ENCODE measurements at places on chromosomes 6 and 20.

- DNase-seq: no peak
Observed at GRCh38 chr6:3723966-3724365, 27.5 kb downstream of the PXDC1 start.

- no peak for DNase-seq
Observed at GRCh38 chr20:14449323-14449722, 111.9 kb upstream of the FLRT3 start.

GRCh38 chr6:156866220-156867015 is 89.2 kb downstream of the ARID1B start:
- no peak for DNase-seq

DNA sequence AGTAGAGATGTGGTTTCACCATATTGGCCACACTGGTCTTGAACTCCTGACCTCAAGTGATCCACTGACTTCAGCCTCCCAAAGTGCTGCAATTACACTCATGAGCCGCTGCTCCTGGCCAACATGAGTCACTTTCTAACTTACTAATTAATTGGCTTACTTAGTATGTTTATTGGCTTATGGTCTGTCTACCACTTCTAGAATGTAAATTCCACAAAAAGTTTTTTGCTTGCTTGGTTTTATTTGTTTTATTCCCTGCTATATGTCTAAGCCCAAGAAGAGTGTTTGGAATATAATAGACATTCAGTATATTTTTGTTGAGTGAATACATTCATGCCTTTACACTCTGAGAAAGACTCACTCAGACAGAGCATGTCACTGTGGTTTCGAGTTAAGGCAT is 86.0 kb downstream of the SAMD3 start:
- no peak for DNase-seq

DNA sequence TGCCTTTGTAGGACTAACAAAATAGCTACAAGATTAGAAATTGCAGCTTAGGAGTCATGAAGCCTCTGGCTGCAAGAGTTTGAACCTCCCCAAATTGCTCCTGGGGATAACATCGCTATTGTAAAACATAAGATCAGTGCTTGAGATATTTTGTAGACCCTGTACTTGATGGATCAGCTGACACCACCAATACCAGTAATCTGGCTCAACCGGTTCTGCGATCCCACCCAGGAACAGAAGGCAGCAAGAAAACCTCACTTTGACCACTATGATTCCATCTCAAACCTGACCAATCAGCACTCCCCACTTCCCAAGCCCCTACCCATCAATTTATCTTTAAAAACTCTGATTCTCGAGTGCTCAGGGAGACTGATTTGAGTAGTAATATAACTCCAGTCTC is 265.7 kb upstream of the PRND start:
- no peak for DNase-seq

DNA sequence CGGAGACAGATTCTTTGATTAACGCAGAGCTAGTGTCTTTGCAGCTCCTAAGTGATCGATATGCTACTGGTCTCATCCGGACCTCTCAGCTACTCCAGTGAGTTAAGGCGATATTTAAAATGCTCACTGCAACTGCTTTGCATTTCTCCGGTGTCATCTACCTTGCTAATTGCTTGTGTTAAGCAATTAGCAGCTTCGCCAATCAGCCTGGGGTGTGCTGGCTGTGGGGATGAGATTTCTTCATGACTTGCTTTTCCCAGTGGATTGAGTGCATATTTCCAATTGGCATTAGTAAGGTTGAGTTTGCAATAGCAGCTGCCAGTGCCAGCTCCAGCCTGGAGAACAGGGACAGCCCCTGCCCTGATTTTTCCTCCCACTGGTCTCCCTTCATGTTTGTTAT is 18.0 kb upstream of the GGTLC1 start:
- no peak for DNase-seq

GRCh38 chr20:25272223-25273000 is 24.5 kb downstream of the PYGB start:
- no peak for DNase-seq

DNA sequence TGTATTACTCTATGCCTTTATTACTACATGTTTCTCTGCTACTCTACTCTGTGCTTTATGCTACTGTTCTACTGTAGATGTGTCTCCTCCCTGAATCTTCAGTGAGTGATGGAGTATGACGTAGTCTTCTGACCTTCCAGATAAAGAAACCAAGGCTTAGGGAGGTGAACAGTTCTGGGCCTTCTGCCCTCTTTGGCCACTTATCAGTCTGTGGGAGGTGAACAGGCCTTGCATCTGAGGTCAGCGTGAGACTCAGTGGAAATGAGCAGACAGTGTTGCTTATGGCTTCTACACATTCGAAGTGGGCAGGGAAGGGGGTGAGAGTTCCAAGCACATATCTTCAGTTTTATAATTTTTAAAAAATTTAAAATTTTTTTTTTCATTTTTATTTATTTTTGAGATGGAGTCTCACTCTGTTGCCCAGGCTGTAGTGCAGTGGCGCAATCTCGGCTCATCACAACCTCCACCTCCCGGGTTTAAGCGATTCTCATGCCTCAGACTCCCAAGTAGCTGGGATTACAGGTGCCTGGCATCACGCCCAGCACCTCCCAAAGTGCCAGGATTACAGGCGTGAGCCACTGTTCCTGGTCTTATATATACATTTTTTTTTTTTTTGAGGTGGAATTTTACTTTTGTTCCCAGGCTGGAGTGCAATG is 24.2 kb downstream of the MYBL2 start:
- no peak for DNase-seq

DNA sequence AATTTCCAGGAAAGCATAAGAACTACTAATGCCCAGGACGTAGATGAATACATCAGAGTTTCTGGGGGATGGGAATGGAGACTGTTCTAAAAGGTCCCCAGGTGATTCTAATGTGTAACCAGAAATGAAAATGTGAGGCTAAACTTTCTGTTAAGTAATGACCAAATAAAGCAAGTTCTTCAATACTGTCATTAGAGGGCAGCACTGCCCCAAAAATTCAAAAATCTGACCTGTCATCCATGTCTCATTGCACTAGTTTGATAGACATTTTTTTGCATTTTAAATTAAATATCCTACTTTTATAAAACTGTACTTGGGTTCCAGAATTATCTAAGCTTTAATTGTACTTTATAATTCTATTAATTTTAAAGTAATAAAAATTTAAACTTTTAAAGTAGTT is 94.9 kb downstream of the RFX6 start:
- no peak for DNase-seq

- no peak for DNase-seq
Observed at GRCh38 chr6:12733876-12734275, 17.3 kb downstream of the PHACTR1 start.

GRCh38 chr6:52360028-52360427 is 1.9 kb upstream of the PAQR8 start:
- DNase-seq: no peak

DNA sequence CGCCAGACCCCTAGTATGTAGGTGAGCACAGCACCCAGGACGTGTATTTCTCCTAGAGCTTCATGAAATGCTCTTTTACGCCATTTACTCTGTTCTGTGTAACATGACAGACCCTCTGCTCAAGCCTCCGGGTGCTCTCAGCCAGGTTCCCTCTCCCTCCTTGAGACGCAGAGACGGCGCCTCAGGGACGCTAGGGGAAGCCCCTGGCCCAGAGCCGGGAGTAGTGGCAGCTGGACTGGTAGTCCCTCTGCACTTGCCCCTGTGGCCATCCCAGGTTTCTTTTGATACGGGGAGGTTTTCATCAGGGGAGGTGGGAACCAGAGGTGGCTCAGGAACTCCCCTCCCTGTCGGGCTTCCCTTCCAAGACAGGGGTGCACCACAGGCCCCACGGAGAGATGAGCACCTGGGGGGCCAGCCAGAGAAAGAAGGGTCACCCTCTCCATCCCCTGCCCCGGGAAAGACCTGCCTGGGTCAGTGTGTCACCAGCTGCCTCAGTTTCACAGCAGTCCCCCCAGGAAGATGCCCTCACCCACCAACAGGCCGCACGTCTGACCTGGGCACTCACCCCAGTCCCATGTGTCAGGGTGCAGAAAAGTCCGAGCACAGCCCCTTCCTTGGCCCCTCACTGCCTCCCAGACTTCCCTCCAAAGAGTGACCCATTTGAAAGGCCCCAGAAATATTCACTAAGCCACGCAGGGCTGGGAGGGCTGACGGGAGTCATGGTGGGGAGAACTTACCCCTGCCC is 58.1 kb upstream of the AFDN start:
- no peak for DNase-seq

DNA sequence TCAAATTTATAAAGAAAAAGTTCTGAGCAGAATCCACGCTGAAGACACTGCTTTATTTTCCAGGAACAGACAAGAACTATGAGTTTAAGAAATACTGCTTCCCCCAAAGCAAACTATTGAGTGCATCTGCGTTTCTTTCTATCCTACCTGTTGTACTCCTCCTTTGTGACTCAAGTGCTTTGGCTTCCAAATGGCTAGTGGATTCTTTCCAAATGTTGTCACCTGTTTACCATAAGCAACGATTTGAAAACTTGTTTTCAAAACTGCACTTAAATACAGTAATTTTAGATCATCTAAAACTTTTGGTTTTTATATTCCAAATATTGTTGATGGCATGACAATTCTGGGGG is 9.5 kb downstream of the PXDC1 start:
- DNase-seq: no peak

- DNase-seq: no peak
Observed at GRCh38 chr6:282867-283416, 9.3 kb upstream of the DUSP22 start.

GRCh38 chr6:109045493-109045892 is 49.2 kb downstream of the SESN1 start:
- DNase-seq: no peak

DNA sequence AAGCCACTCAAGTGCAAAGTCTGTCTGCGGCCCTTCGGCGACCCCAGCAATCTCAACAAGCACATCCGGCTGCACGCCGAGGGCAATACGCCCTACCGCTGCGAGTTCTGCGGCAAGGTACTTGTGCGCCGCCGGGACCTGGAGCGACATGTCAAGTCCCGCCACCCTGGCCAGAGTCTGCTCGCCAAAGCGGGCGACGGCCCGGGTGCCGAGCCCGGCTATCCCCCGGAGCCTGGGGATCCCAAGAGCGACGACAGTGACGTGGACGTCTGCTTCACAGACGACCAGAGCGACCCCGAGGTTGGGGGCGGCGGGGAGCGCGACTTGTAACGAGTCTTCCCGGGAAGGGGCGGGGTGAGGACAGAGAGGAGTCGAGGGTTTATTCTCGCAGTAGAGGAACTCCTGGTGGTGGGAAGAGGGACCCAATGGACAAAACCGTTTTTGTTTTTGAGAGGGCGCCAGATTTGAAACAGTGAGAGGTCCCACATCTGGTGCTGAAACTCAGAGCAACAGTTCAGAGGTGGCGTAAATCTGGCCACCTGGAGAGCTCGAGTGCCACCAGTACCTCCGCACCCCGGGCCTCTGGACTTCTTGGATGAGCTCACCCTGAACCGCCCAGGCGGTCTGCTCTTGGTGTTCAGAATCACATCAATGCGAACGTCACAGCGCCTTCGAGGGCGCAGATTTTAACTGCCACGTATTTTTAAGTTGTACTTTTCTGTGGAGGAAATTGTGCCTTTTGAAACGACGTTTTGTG is 8.0 kb downstream of the PRDM13 start:
- no peak for DNase-seq

DNA sequence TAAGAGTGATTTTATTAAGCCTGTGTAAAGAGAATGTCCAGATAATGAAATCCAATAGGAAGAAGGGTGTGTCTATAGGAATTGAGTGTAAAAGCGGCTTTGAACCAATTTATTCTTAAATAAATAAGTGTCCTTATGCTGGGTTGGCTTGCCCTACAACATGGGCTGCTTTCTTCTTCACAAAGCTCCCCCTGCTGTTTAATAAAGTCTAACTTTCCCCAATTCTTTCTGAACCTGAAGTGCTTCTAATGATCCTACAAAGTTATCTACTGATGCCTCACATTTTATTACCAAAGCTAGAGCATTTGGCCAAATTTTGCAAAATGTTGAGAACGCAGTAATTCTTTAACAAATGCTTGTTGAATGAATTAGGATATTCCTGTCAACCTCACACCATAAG is 36.3 kb upstream of the SIRT5 start:
- DNase-seq: no peak

GRCh38 chr20:50405915-50406609 is 104.1 kb upstream of the PTPN1 start:
- DNase-seq: no peak

- DNase-seq: no peak
Observed at GRCh38 chr6:169975701-169976100, 224.3 kb downstream of the ERMARD start.
